ENCODE measurements at places on chromosomes 3 and 15. TPM values are rescaled to one million over a fixed set of nuclear protein-coding genes. Genes with fewer than 3 reads are reported as not detected.

NMNAT3 gene
- polyA plus RNA-seq = 10.3 TPM

MAGI1 gene
- 28.9 TPM for polyA plus RNA-seq

RGMA gene
- 9.8 TPM for polyA plus RNA-seq

DNA sequence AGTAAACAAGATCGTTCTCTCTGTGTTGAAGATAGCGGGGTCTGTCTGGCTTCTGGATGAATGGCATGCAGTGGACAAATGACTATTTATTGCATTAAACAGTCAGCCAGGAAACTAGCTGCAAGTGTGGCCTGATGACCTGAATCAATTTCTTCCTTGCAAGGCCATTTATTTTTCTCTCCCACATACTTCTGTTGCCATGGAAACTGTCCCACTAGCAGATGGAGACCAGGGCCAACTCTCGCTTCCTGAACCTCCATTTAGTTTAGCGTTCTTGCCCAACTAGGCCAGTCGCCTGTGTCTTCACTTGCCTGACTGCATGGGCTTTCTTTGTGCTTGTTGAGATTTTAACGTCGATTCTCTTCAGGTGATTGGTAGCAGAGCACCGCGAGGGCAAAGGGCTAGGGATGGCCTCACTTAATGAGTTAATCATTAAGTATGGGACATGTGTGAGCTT lies 27.6 kb downstream of the LMCD1 start:
- peak; percentile 38 for DNase-seq

PLXND1 gene
- 127 TPM for polyA plus RNA-seq

- DNase-seq = peak; percentile 23
Measured at GRCh38 chr3:102536456-102536855, 101.6 kb downstream of the ZPLD1 start.

- DNase-seq = peak; percentile 60
Measured at GRCh38 chr15:84151205-84151931, 84.2 kb upstream of the GOLGA6L4 start.

- DNase-seq = no peak
Measured at GRCh38 chr15:63051156-63052066, 8.9 kb downstream of the TPM1 start.

SHC4 gene
- polyA plus RNA-seq = 3.4 TPM

PRSS50 gene
- 3.2 TPM for polyA plus RNA-seq

MYRIP gene
- polyA plus RNA-seq = 2.0 TPM

- DNase-seq = no peak
Measured at GRCh38 chr3:9193633-9194195, 55.7 kb downstream of the SRGAP3 start.

LIPH gene
- 1.6 TPM for polyA plus RNA-seq
